ENCODE measurements at places on chromosomes 5 and 9.

GRCh38 chr9:33151601-33152000, 15.5 kb downstream of the B4GALT1 start:
- no peak for DNase-seq

DNA sequence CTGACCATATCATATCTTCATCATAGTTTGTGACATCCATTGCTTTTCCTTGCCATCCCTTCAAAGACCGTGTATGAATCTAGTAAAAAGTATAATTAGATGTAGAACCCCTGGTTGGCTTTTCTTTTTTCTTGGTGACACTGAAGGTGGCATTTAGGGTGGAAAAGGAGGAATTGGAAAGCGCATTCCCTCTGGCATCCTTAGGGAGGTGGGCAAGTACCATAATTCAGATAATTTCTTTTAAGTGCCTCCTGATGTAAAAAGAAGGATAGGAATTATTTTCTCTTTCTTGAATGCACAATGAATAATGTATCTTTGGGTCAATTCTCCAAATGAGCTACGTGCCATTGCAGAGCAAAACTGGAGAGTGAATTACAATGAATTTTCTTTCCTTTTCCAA, 73.2 kb upstream of the SMARCA2 start:
- DNase-seq, result no peak

DNA sequence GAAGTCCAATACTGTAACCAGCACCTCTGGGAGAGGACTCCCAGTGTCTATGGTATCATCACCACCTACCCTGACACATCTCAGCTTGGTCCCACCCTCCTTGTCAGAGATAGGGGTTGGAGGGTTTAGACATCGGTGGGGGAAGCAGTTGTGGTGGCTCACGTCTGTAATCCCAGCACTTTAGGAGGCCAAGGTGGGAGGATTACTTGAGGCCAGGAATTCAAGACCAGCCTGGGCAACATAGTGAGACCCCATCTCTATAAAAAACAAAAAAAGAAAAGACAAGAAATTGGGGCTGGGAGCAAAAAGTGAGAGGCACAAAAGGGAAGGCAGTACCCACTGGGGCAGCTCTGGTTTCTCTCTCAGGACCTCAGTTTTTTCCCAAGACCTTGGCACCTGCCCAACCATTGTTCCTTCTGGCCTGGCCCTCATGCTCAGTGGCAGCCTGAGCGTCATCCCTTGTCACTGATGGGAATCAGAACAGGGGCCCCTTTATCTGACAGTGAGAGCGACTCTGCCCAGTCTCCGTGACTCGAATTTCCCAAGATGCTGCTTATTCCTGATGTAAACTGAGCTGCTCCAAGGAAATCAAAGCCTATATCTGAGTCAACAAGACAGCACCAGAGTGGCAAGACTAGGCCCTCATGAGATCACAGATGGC, 80.5 kb upstream of the HSPA9 start:
- no peak for DNase-seq

DNA sequence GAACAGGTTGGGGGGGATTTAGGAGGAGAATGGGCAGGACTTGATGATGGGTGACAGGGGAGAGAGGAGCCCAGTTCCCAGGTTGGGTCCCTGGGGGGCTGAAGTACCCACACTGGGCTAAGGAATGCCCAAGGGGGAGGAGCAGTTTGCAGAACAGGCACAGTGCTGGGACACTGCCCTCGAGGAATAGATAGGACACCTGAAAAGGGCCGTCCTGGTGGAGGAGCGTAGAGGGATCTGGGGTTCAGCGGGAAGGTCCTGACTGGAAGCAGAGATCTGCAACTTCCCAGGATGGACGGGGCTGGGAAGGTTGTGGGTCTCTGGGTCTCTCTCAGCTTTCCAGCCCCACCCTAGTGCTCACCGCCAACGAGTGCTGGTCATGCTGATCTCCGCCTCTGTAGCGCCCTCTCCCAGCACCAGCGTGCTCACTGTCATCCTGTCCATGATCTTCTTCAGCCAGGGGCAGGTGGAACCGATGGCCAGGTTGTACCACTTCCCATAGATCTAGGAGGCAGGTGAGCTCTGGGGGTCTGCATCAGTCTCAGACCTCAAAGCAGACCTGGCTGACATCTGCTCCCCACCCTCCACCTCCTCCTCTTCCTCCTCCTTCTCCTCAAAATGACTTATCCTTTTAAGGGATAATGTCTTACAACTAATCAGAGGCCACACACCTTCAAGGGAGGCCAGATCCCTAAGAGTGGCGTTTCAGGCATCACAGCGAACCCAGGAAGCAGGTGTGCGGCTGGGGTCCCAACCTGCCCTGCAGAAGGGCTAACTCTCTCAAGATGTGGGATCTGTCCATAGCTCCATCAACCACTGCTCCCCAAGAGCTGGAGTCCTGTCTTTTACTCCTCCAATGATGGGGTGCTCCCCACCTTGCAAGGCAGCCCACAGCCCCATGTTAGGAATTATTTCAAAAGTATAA, 1.6 kb downstream of the AMBP start:
- no peak for DNase-seq

GRCh38 chr5:132025403-132025971, 14.0 kb upstream of the ACSL6 start:
- no peak for DNase-seq

DNA sequence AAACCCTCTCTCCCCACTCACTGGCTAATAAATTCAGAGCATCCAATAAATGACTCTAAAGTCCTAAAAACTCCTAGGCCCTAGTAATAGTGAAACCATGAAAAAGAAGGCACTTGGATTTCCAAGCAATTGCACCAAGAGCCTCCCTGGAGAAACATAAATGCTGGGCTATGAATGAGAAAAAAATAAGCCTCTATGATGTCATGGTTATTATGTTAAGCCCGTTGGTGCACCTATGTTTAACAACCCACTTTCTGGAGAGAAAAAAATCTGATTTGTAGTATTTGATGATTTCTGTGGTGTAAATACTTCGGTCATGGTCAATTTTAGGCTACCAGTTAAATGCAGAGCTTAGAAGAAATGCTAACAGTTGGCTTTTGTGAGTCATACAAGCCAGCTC, 8.4 kb downstream of the CFAP90 start:
- DNase-seq, result no peak

GRCh38 chr9:71984831-71985281, 73.4 kb downstream of the C9orf85 start:
- DNase-seq, result no peak

Measured in activated CD4-positive, CD25-positive, alpha-beta regulatory T cell (primary cell).